RPMI7951 (cell line): ENCODE measurements at places on chromosomes 11 and 22. TPM values are rescaled to one million over a fixed set of nuclear protein-coding genes. Genes with fewer than 3 reads are reported as not detected.

The IGSF22 gene
- not detected in 2 replicates for total RNA-seq

GRCh38 chr11:125129316-125129993 lies 18.0 kb upstream of the TMEM218 start:
- no peak for DNase-seq

GRCh38 chr22:43886231-43886630 lies 5.6 kb downstream of the PNPLA5 start:
- DNase-seq = no peak

The OR52N4 gene
- not detected in 2 replicates for total RNA-seq

- DNase-seq = peak; percentile 61
These were observed 56.0 kb upstream of the BID start for GRCh38 chr22:17830043-17830961.
